ENCODE measurements at places on chromosomes 1 and 21. TPM values are rescaled to one million over a fixed set of nuclear protein-coding genes. Genes with fewer than 3 reads are reported as not detected.

DNA sequence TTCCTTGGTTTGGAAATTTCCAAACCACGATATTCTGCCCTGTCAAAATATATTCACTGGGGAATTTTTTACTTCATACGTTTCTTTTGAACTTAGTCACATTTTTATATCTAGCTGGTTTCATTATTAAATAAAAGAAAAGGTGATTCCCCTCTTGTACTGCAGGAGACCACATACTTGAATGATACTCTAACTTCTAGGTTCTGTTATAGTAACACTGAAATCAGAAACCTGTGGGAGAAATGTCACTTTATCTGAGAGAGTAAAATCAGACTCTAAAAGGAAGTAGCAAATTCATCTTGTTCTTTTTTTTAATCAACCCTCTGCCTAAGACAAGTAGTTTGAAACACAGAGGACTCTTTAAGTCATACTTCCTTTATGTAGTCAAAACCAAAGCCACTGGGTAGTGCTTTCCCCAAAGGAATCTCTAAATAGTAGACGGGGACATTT lies 34.4 kb downstream of the MRPL39 start:
- DNase-seq = peak; percentile 14

DNA sequence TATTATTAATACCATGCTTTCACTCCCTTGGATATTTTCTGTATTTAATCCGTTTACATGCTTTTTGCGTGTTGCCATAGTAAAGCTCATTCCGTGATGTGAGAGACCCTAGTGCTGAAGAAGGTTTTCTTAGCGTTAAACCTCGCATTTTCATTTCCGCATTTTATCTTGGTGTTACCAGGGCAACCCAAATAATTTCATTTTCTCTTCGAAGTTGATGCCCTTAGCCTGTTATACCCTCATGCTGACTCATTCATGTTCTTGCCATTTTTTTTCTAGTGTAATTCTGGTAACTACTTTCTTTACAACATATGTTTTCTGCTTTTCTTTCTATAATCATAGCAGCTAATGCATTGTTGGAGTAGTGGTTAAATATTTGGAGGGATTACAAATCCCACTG lies 37.2 kb downstream of the LRRC8C start:
- no peak for DNase-seq

INKA2 gene
- 31.9 TPM for total RNA-seq

DNA sequence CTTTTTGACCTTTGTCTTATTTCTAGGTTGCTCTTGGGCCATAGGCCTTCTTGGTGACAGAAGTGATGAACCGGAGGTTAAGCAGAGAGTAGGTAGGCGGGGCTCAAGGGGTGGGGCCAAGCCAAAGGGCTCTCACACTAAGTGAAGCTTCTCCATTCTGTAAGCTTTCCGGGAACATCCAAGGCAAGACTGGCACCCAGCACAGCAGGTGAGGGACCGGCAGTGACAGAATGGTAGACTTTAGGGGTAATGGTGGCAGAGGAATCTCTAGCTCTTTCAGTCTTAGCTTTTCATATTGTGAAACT lies at the start of gene TNFAIP8L2:
TSS of gene TNFAIP8L2 (plus strand) at position 135 of the 305 bp plus-strand sequence. CDS start 2,049 bp downstream, outside the sequence.
- DNase-seq = no peak

COL11A1 gene
- total RNA-seq = 117 TPM

DNA sequence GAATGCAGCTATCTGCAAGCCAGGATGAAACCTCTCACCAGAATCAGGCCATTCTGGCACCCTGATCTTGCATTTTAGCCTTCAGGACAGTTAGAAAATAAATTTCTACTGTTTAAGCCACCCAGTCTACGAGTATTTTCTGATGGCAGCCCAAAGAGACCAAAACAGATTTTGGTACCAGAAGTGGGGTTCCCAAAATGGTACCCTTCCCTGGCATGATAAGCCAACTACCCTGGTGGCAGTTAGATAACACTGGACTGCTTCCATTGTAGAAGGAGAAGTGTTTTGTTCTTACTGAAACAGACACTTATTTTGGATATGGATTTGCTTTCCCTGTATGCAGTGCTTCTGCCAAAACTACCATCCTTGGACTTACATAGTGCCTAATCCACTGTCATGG lies 115.0 kb downstream of the CSMD2 start:
- DNase-seq = no peak

USH2A gene
- total RNA-seq = 0.21 TPM

DNA sequence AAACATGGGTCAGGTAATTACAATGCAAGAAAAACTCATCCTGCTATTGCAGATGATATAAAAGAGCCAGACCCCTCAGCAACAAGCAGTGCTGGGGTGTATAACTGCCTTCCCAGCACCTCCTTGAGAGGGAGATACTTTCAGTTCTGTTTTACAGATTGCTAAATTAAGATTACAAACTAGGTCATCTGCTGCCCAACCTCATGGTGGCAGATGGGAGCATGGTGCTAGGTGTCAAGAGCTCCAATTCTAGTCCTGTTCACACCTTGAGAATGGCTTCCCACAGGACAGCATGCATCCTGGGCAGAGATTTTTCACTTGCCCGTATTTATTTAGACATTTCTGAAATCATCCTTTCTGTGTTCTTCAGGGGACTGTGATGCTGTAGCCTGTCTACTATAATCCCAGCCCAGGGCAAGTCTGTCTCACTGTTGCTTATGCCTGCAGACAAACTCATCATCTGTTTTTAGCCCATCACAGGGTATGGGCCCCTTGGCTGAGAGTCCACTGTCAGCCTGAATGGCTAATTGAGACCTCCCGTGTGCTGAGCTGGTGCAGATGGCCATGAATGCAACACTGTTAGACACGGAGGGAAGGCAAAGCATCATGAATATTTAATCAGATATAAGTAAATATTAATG lies 40.2 kb upstream of the PBX1 start:
- no peak for DNase-seq

DNA sequence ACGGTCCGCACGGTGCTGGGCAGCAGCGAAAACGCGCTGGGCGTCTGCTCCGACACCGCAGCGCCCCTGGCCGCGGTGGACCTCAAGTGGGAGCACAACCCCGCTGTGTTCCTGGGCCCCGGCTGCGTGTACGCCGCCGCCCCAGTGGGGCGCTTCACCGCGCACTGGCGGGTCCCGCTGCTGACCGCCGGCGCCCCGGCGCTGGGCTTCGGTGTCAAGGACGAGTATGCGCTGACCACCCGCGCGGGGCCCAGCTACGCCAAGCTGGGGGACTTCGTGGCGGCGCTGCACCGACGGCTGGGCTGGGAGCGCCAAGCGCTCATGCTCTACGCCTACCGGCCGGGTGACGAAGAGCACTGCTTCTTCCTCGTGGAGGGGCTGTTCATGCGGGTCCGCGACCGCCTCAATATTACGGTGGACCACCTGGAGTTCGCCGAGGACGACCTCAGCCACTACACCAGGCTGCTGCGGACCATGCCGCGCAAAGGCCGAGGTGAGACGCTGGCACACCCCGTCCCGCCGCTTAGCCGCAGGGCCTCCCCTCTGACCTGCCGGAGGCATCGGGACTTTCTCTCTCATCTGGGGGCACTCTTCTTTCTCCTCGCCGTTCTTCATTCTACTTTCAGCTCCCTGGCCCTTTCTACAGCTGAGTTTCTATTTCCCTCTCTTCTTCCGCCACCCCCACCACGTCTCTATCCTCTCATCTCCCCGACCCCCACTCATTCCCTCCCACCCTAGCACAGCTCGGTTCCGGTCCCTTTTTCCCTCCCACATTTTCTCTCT lies 1.0 kb downstream of the NPR1 start:
- no peak for DNase-seq

OR10Z1 gene
- total RNA-seq = not detected

- no peak for DNase-seq
Observed at GRCh38 chr1:78722947-78723346, 73.3 kb downstream of the IFI44 start.

All from myocyte (in vitro differentiated cells).